Kidney (tissue), 22 donors: ENCODE measurements at places on chromosomes 3 and 15. TPM values are rescaled to one million over a fixed set of nuclear protein-coding genes. Genes with fewer than 3 reads are reported as not detected.
A peak's percentile ranks its signal among the peaks of the same experiment; 100 is the strongest.

P2RY12 gene
- total RNA-seq = 2.2 TPM

CSK gene
- 58.8 TPM for total RNA-seq

WDR76 gene
- 4.8 TPM for total RNA-seq

FRG2C gene
- total RNA-seq = not detected

PARP9 gene
- 54.0 TPM for total RNA-seq

EHHADH gene
- 27.9 TPM for total RNA-seq

RGMA gene
- 4.7 TPM for total RNA-seq

GPR156 gene
- 0.50 TPM for total RNA-seq

REC114 gene
- total RNA-seq = not detected

TTLL13 gene
- total RNA-seq = 0.54 TPM

SPG11 gene
- 100 TPM for total RNA-seq

PLCB2 gene
- 37.2 TPM for total RNA-seq

PSTPIP1 gene
- total RNA-seq = 22.1 TPM

ADAM10 gene
- 235 TPM for total RNA-seq

CPEB1 gene
- total RNA-seq = 1.4 TPM

ARL6IP5 gene
- 138 TPM for total RNA-seq

GRCh38 chr3:23710555-23710954 lies 95.2 kb upstream of the UBE2E1 start:
- no peak for DNase-seq

DNA sequence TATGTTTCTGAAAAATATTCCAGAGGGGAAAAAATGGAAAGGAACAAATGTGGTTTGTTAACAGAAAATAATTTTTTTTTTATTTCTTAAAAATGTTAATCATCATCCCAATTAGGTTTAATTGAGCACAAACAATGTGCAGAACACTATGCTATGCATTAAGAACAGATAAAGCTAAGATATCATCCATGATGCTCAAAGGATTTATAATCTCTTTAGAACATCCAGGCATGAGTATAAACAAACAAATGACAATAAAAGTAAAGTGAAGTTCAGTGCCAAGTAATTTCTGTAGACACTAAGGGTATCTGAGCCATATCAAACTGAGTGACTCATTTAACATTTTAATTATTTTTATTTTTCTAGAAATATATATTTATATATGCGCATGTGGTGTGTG lies 732.2 kb downstream of the NAALADL2 start:
- no peak for DNase-seq

- DNase-seq = no peak
These were observed 53.1 kb downstream of the FAM81A start for GRCh38 chr15:59491062-59491461.

GRCh38 chr15:38490242-38490922 lies 36.5 kb downstream of the FAM98B start:
- no peak for DNase-seq

DNA sequence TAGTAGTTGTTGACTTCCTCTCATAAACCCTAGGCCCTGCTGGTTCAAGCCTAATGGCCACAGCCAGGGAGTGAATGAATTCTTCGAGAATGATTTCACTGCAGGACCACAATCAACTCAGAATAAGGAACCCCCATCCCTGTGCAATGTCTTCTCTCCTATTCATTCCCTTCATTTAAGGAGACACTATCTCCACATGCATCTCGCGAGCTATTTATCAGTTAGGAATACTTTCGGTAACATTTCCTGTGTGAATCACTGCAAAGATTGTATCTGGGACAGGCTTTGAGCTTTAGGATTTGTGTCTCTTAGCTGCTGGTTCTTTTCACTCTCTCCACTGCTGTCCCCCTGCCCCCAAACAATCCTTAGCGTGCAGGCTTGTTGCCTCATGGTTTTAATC lies 94.4 kb downstream of the MYLK start:
- DNase-seq = no peak

- no peak for DNase-seq
These were observed 59.4 kb downstream of the LDHAL6B start for GRCh38 chr15:59266028-59266427.

GRCh38 chr3:10462641-10463532 lies 42.5 kb downstream of the ATP2B2 start:
- no peak for DNase-seq

DNA sequence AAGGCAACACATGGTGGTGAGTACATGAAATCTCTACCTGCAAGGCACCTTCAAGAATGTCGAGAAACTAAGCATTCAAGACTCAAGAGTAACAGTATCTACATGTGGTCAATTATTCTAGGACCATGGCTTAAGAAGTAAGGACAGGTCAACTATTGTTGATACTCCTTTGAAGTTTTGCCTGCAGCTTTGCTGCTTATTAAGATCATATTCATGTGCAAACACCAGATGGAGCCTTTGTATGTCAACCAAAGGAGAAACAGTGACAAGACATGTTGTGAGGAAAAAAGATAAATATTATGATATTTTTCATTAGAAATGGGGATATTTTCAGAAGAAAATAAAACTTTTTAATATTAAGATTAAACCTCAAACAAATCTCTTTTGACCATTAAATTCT lies 52.3 kb upstream of the FGF7 start:
- no peak for DNase-seq

GRCh38 chr3:50737906-50738598 lies 63.3 kb downstream of the DOCK3 start:
- no peak for DNase-seq

GRCh38 chr15:59154243-59154642 lies 49.3 kb downstream of the CCNB2 start:
- no peak for DNase-seq

GRCh38 chr3:102761766-102762165 lies 327.0 kb downstream of the ZPLD1 start:
- DNase-seq = no peak

- no peak for DNase-seq
These were observed 340.8 kb downstream of the TIGIT start for GRCh38 chr3:114634635-114635034.

DNA sequence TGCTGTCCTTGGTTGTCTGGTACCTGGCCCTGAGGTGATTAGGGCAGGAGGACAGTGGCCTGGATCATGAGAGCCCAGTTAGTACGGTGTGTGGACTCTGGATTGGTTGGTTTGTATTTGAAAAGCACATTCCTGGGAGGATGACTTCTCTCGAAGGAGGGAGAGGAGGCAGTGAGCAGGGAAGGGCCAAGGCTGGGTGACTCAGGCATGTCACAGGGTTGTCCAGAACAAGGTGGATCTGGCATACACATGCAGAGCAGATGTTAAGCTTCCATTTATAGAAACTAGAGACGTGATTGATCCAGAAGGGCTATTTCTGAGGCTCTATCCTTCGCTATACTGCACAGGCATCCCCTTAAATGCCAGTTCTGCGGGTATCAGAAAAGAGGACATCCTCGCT lies 34.4 kb downstream of the FAM240A start:
- no peak for DNase-seq

GRCh38 chr15:43225201-43225949 lies 4.6 kb upstream of the EPB42 start:
- no peak for DNase-seq

GRCh38 chr3:51974963-51975851 lies at the start of gene ABHD14A:
ABHD14A (plus strand) TSS chr3:51975064; CDS start chr3:51975136, 72 bp downstream.
- peak; percentile 55 for DNase-seq

- DNase-seq = no peak
These were observed 13.3 kb upstream of the OR5K1 start for GRCh38 chr3:98449606-98450193.

GRCh38 chr15:24945711-24946110 lies 9.1 kb upstream of the SNRPN start:
- no peak for DNase-seq
